ENCODE measurements at places on chromosomes 16 and 17. TPM values are rescaled to one million over a fixed set of nuclear protein-coding genes. Genes with fewer than 3 reads are reported as not detected.

DNA sequence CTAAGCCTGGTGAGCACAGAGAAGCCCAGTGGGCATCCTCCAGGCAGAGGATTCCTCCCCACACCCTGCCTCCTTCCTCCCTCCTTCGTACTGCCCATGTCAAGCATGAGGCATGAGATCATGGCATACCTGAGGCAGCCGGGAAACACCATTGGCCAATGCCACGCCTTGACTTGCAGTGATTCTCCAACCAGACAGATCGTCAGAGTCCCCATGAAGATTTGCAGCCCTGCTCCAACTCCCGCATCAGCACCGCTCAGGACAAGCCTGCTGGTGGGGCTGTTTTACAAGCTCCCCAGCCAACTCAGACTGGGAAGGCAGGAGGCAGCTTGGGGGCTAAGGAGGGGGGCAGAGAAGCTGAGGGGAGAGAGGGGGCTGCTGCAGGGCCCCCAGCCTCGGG lies 2.9 kb upstream of the KRT16 start:
- DNase-seq: no peak

PAQR4 gene
- total RNA-seq: 9.4 TPM

NPIPB5 gene
- 182 TPM for total RNA-seq

DNA sequence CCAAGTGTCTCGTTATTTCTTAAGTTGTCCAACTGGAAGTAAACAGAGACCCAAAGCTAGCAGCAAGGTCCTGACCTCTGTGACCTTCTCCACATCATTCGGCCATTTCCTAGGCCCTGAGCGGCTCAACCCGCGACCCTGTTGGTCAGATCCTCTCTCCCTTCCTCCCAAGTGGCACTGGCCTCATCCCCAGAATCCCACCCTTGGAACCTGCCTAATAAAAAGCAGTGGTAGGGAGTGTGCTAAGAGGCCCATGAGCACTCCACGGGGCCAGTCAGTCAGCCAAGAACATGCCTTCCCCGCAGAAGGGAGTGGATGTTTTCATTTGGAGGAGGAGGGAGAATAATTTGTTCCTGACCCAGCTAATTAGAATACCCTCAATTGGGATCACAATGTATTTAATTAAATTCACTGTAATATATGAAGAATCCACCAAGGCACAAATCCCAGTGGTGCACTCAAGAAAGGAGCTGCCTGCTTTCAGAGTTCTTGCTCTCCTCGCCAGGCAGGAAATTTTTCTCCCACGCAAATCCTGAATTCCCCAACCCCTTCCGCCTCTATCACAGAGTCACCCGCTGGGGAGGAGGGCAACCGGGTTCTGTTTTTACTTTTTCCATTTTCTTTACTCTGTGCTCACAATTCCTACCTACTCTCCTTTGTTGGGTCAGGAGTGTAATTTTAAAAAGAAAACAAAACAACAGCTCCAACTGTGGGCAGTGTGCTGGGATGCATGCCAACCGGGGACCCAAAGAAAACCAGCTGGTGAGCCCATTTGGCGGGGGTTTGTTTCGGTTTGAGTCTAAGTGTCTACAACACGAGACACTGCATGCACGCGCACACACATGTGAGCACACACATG lies 153.4 kb downstream of the ZFHX3 start:
- peak; percentile 73 for DNase-seq

C16orf89 gene
- total RNA-seq: not detected

DNA sequence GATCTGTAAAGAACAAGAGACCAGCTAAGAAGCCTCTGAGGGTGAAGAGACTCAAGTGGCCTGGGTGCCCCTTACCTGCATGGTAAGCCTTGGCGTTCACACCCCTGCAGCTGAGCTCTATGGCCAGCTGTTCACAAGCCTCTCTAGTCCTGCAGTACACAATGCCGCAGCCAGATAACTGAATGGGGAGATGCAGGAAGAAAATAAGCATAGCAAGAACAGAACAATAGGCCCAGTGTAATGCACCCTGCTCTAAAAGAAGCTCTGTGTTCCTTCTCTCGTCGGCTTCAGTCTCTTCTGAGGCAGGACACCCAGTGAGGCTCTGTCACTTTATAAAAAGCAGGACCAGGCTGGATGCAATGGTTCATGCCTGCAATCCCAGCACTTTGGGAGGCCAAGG lies 5.4 kb downstream of the RECQL5 start:
- no peak for DNase-seq

TEX14 gene
- total RNA-seq: 0.05 TPM

PITPNM3 gene
- 0.34 TPM for total RNA-seq

All from dermis blood vessel endothelial cell (primary cell).